Effector CD4-positive, alpha-beta T cell (primary cell): ENCODE measurements at places on chromosomes 3 and 15.

GRCh38 chr3:126528800-126529541, 5.0 kb downstream of the CHST13 start:
- DNase-seq: no peak

- DNase-seq: no peak
These were observed 33.2 kb downstream of the TUBGCP4 start for GRCh38 chr15:43404130-43404529.

DNA sequence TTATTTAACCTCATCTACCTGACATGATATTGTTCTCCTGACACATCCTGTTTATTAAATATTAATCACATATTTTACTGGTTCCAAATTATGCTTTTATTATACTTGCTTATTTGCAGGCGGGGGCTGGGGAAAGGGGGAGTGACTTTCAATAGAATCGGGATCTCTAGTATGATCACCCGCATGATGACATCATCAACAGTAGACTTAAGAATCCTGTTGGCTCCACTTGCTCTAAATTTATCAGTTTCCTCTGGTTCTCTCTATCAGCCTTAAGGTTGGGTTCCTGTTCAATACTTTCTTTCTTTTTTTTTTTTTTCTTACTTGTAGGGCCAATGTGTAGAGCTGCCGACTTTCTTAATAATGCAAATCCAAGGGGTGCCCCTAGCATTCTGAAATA, 317.5 kb downstream of the BCHE start:
- no peak for DNase-seq

GRCh38 chr15:52737720-52738119, 52.4 kb downstream of the ONECUT1 start:
- no peak for DNase-seq

DNA sequence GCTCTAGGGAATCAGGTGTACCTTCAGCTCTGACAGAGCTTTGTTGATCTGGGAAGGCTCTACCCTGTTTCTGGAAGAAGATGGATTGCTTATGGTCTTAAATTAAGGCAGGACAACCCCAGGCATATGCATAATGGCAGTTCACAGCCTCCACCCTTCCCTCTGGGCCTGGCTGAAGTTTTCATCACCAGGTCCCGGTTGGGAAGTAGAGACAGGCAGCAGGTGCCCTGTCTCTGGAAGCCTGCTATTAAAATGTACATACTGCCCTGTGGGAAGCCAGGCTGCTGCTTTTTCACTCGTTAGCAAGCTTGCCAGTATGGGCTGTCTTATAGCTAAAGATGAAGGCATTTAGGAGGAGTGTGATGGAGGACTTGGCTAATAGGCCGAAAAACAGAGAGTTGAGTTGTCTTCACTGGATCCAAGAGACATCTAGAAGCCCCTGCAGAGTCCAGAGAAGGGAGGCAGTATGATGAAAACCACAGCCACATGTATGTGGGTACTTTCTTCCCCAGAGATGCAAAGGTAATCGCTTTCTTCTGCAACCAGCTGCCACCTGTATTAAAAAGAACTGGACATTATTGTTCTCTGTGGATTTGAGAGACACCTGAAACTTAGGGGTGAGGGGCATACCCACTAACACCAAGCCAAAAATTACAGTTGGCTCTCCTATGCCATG, 34.4 kb downstream of the ABHD2 start:
- DNase-seq: no peak
